ENCODE measurements at places on chromosomes 6 and 20.

GRCh38 chr20:17939622-17940223 lies 28.9 kb downstream of the SNX5 start:
- no peak for DNase-seq

GRCh38 chr6:88619951-88620350 lies 343.5 kb downstream of the RNGTT start:
- no peak for DNase-seq

- no peak for DNase-seq
Measured at GRCh38 chr6:108766419-108766818, 81.8 kb upstream of the ARMC2 start.

GRCh38 chr20:37316775-37317170 lies 27.3 kb downstream of the MANBAL start:
- DNase-seq = no peak

DNA sequence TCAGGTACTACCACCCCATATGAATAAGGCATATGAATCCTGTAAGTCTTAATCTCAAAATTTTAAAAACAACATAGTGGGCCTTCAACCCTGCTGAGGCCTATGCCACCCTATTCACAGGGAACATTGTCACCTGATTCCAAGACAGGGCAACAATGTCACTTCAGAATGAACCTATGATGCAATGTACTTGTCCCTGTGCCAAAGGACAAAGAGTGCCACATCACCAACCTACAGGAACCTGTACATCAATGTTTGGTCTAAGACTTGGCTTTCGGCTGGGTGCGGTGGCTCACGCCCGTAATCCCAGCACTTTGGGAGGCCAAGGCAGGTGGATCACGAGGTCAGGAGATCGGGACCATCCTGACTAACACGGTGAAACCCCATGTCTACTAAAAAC lies 318.5 kb upstream of the JARID2 start:
- DNase-seq = no peak

DNA sequence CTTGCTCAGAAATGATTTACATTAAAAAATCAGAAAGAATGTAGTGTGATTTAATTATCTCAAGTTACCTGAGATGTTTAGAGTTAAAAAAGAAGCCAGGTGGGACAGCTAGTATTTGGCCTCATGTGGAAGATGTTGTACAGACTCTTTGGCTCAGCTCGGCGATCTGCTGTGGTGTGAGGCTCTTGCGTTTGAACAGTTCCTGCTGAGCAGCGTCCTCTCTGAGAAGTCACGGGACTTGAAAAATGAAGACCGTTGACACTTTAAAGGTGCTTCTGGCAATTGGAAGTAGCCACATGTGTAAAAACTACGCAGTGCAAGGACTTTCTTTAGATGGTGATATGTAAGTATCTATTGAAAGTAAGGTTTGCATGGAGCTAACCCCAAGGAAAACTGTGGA lies 169.0 kb downstream of the BACH2 start:
- DNase-seq = no peak

DNA sequence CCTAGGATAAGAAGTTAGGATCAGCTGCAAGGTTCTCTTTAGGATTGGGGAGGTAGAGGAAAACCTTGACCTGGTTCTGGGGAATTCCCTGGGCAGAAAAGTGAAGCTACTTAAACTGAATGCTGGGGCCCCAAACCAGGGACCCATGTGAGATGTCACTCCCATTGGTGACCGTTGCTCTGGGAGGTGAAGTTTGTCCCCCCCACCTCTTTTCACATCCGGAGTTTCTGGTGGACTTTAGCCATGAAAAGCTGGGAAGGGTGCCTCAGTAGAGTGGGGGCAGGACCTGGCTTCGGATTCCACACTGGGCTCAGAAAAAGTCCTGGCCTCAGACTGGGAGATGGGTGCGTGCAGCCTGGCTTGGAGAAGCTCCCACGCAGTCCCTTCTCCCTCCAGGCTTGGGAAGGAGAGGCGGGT lies 13.2 kb downstream of the TJAP1 start:
- no peak for DNase-seq

DNA sequence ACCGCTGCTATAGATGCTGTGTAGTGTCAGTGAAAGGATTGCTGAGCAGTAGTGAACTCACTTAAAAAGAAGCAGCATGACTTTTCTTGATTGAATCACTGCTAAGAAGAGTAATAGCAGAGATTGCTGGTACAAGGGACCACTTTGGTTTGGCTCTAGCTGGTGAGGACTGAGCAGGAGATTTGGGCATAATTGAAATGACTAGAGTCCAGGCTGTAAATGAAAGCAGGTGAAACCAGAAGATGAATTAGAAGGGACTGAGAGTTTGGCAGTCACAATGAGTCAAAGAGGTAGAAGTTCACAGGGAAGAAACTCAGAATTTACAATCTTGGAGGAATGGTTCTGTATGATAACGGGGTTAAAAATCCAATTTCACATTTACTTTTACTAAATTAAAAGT lies 19.1 kb upstream of the REV3L start:
- DNase-seq = no peak

DNA sequence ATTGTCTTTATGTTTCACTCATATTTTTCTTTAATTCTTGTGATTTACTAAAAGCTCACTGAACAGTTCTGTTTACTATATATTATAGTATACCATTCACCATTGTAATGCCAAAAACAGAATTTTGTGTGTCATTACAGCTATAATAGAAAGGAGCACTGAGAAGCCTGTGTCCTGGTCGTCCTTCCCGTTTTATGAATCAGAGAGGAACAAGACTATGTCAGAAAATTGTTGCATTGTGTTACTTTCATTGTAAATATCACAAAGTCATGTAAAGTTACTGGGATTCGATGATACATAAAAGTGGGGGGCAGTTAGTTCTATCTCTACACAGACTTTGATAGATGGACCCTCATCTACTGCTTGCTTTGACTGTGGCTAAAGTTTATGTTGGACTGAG lies 145.1 kb downstream of the QKI start:
- DNase-seq = no peak

DNA sequence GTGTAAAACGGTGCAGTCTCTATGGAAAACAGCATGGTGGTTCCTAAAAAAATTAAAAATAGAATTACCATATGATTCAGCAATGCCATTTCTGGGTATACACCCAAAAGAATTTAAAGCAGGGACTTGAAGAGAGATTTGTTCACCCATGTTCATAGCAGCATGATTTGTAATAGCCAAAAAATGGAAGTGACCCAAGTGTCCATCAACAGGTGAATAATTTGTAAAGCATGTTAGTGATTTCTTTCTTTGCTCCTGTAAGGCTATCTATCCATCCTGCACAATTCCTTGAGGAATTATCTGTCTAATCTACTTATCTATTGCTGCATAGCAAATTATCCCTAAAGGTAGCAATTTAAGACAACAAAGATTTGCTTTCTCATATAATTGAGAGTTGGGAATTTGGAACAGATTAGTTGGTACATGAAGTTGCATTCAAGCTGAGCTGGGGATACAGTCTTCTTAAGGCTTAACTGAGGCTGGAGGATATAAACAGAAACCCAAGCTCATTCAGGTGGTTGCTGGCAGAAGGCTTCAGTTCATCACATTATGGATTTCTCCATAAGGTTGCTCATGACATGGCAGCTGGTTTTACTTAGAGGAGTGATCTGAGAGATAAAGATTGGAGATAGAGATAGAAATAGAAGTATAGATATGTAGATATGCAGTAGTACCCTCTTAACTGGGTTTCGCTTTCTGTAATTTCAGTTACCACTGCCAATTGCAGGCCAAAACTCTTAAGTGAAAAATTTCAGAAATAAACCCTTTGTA lies 62.0 kb downstream of the IL22RA2 start:
- no peak for DNase-seq

DNA sequence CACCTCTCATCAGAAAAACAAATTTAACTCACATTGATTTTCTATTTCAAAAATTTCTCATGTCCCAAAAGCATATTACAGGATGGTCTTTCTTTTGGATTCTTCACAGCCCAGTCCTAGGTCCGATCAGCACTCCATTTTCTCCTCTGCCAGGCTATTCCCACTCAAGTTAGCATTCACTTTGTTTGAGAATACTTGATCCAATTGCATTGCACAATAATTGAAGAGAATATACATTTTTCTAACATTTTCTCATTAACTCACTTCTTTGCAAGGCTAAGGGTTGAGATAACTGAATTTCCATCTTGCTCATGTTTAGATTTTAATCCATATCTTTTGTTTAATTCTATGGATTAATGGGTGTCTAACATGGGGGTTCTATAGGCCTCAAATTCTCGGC lies 716.1 kb downstream of the QKI start:
- DNase-seq = no peak

DNA sequence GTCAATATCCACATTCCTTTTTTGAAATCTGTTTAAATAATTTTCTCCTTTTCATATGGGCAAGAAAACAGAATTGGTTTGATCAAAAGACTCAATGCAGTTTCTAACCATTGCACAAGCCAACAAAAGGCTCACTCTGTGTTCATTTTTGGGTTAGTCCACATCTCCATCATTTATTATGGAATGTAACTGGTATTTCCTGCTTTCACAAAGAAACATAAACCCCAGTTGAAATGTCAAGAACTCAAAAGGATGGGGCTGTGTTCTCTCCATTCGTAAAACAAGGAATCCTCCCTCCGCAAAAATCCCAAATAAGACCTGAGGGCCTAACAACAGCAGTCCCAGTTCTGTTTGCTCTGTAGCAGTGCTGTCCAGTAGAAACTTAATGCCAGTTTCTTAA lies 420.9 kb downstream of the GJA1 start:
- no peak for DNase-seq

DNA sequence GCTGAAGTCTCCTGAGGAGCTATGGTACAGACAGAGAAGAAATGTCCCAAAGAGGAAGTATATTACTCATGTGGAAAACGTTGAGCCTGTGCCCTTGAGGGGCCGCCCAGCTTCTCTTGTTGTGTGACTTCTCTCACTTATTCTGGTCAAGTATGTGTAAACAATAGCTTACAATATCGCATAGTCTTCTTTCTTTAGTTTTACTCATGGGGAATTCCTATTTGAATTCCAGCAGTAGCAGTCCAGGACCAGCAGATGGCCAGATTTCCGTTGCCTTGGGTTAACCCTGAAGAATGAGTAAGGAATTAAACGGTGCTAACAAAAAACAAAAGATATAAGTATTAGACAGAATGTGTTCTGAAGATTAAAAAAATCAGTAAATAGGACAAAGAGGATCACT lies 522.0 kb upstream of the GJE1 start:
- DNase-seq = no peak

DNA sequence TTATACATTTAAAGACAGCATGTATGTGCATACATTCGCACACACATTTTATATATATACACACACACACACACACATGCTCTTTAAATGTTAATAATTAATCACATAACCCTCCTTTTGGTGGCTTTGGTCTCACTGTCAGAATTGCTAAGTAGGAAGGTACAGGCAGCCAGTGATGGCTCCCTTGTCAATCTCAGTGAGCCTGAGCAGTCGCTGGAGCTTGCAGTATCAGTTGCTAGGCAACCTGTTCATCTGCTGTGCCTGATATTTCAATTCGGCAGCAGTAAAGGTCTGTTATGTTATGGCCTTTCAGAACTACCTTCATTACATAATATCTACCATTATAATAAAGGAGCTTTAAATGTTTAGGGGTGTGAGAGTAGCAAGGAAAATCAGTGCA lies 374.3 kb downstream of the LMBRD1 start:
- DNase-seq = no peak

DNA sequence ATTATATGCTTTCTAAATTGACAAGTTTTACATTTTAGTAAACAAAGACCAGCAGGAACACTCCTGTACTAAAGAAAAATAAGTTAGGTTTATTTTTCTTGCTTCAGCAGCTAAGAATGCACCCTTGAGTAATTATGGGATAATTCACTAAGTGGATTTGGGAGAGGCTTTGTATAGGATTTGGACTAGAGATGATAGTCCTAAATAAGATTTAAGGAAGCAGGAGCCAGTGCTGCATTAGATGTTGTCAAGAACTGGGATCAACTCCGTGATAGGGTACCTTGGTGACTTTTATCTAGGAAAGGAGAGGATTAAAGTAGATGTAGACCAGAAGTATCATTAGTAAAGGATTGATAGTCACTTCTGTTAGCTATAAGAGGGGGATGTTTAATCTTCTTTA lies 4.1 kb upstream of the C6orf141 start:
- no peak for DNase-seq

GRCh38 chr20:32236048-32236533 lies 28.4 kb downstream of the POFUT1 start:
- DNase-seq = no peak

DNA sequence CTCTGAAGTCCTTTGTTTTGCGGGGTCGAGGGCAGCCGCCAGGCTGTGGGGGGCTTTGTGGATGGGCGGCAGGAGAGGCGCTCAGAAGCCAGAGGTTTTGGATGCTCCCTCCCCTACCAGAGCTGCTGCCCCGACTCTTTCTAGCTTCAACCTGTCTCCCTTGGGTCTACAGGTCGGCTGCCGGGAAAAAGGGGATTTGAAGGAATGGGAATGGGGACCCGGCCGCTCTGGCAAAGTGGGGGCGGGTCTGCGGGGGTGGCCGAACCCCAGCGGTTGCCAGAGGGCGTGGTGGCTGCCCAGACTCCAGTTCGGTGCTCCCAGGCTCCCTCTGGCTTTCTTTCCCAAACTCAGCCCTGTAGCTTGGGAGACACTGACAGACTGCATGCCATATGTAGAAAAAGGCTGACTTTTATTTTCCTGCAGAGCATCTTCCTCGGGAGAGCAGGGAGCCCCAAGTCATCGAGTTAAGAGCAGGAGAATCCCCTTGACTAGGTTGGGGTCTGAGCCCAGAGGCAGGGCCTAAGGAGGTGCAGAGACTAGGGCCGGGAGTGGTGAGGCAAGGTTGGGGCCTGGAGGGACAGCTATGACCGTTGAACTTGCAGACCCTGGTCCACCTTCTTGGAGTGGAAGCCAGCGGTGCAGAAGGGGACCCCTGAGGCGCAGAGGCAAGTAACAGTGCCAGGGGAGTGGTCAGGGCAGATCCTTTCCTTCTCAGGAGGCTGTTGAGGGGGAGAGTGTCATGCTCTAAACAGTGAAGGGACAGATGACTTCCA lies 1.4 kb upstream of the PPP1R18 start:
- DNase-seq = no peak

GRCh38 chr6:35634316-35634715 lies 54.4 kb downstream of the FKBP5 start:
- DNase-seq = no peak

DNA sequence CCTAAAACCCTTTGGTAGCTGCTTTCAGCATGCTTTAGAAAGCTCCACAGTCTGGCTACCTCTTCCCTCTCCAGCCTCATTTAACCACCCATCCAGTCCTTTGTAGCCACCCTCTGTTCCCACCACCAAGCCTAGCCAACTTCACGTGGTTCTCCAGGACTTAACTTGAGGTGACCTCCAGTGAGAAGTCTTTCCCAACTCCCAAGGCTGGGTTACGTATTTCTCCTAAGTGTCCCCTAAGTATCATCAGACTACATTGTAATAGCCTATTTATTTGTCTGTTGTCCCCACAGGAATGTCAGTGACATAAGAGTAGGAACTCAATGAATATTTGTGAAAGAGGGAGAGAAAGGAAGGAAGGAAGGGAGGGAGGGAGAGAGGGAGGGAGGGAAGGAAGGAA lies 431.9 kb upstream of the JARID2 start:
- no peak for DNase-seq

DNA sequence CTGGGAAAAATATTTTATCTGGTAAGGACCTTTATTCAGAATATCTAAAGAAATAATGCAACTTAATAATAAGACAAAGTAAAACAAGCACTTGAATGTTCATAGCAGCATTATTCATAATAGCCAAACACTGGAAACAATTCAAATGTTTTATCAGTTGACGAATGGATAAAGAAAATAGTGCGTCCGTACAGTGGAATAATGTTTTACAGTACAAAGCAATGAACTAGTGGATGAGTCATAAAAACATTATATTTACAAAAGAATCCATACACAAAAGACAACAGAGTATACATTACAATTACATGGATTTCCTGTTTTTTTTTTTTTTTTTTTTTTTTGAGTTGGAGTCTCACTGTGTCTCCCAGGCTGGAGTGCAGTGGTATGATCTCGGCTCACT lies 12.7 kb downstream of the SMAP1 start:
- DNase-seq = no peak
